ENCODE measurements at places on chromosomes 1 and 21. TPM values are rescaled to one million over a fixed set of nuclear protein-coding genes. Genes with fewer than 3 reads are reported as not detected.

DNA sequence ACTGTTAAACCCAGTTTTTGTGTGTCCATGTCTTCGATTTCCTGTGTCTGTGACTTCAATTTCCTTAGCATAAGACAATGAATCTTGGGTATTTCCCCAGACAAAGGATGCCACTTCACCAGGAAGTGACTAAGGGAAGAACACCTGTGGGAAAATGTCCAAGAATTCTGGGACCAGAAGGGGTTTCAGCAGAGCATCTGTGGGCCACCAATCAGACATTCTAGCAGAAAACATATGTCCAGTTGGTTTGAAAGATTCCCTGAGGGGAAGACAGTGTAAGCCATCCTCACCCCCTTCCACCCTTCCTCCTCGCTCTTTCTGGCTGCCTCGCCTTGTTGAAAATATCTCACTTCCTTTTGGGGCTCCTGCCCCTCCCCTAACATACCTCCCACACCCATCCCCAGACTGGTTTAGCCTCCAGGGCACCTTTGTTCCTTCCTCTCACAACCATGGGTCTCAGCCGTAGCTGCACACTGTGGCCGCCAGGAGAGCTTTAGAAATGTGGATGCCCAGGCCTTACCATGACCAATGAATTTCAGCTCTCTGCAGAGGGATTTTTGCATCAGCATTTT, 25.5 kb upstream of the IFNAR1 start:
- DNase-seq, result no peak

- DNase-seq, result no peak
Observed at GRCh38 chr21:33308586-33309490, 15.9 kb upstream of the IFNAR1 start.

GRCh38 chr1:180571060-180571831, 12.5 kb downstream of the OVAAL start:
- no peak for DNase-seq

GRCh38 chr1:151213560-151213959, 15.2 kb downstream of the PIP5K1A start:
- DNase-seq, result no peak

Gene MFSD2A
- 2.2 TPM for polyA plus RNA-seq

DNA sequence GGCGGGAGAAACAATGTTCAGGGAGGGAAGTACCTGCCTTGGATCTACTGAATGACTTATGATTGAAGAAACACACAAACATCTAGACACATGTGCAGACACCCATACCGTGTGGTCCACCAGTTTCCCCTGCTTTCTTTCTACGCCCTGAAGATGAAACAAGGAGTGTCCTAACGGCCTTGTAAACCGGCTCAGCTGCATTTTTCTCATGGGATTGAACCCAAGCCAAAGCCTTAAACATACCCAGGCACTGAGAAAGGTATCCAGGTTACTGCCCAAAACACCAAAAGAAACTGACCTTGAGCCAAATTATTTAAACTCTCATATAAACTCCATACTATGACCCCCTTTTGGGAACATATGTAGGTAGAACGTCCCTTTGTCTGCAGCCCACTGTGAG, 630.0 kb upstream of the RGS18 start:
- DNase-seq, result no peak

DNA sequence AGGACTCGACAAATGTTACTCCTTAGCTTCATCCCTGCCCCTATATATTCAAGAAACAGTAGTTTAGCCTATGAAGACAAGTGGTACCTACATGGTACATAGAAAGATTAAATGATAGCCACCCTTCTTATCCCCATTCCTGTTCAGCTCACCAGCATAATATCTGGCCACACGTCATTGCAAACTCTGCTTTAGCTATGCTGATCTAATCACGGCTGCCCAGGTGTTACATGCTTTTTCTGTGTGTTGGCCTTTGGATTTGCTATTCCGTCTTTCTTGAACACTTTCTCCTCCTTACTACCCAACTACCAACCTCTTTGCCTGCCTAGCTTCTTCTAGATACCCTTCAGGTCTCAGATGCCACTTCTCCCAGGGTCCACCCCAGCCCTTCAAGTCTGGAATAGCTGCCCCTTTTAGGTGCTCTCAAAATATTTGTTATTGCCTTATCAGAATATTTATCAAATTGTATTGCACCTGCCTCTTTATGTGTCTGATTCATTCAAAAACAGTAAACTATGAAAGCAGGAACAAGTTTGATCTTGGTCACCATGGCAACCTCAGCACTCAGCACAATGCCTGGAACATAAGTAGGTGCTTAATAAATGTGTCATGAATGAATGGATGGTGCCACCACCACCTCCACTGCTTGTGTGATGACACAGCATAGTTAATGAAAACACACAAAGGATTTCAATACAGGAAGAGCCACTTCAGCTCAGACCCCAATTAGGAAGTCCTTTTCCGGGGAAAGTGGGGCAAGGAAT, 11.4 kb upstream of the DNASE2B start:
- DNase-seq, result no peak

DNA sequence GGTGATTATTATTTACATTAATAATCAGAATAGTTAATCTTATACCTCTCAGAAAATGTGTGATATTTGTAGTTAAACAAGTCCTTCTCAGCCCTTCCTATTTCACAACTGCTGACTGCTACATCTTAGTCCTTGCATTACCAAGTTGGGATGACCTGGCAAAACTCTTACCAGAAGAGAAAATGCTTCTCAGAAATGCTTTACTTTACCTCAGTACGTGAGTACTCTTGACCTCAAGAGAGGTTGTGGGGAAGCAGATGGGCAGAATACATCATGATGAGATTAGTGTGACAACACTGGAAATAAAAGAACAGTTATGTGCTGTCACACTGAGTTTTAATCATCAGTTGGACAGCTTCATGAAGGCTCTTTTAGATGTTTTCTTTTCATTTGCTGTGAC, 16.2 kb downstream of the CFAP126 start:
- no peak for DNase-seq

Gene BTBD19
- polyA plus RNA-seq, result 25.0 TPM

DNA sequence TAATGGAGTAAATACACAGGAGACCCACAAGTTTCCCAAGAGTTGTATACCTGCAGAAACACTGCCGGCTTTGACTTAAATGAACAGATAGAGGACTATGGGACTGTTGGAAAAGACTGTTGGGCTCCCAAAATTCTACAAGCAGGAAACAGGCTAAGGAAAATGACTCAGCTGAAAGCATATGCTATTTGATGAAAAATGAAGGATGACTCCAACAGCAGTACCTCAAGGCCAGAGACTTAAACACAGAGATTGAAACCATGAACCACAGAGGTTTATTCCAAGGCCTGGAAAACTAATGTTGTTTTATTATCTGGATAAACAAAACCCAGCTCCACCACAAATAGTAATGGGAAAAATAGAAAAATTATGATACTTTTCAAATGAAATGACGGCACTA, 187.7 kb downstream of the TNFSF18 start:
- DNase-seq, result no peak

GRCh38 chr21:45430521-45431501, 25.8 kb downstream of the COL18A1 start:
- DNase-seq, result no peak

Gene SLC45A1
- 5.5 TPM for polyA plus RNA-seq

Gene SMIM1
- polyA plus RNA-seq, result 13.3 TPM

DNA sequence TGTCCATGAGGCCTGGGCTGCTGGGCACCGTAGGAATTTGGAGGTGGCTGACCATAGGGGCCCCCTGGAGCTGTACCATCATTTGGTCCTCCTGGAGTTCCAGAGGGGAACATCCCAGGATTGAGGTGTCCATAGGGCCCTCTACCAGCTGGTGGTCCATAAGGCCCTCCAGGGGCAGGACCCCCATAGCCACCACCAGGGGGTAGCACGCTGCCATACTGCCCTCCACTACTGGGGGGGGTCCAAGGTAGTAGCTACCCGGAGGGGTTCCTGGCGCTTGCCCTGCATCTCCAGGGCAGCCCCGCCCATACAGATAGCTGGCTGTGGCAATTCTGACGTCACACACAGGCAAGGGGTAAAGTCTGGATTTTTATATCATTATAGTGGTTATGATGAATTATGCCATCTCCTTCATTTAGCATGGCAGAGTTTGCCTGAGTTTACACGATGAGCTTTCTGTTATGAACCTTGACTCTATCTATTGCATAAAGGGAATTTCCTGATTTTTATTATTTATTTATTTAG, 13.2 kb downstream of the MDM4 start:
- DNase-seq, result no peak

Gene CXADR
- 41.5 TPM for polyA plus RNA-seq

All from left renal cortex interstitium (tissue), 4 donors.